ENCODE measurements at places on chromosomes 3 and 15.

GRCh38 chr3:12253516-12254343, 35.1 kb upstream of the PPARG start:
- no peak for DNase-seq

DNA sequence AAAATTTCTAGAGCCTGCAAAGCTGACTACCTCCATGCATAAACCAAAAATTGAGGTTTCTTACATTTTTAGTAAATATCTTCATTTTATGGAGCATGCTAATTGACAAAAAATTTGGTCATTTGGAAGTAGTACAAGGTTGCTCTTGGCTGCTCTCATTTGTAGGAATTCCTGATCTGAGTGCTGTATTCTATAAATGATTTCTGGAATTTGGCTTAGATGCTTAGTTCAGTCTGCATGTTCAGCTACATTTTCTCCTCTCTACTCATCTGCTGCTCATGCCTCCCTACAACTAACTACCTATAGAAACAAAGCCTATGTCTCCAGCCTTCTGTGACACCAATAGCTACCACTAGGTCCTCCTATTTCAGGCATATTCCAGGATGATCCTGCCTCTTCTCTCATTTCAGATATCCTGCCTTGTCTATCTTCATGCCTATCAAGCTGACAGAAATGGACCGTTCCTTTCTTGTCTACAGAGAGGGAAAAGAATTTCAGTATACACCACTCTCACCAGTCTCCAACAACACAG, 901.1 kb downstream of the TBL1XR1 start:
- DNase-seq = no peak

- no peak for DNase-seq
Measured at GRCh38 chr15:62986948-62987347, 55.6 kb upstream of the TPM1 start.

GRCh38 chr3:55988905-55989304, 479.4 kb downstream of the ERC2 start:
- DNase-seq = no peak

DNA sequence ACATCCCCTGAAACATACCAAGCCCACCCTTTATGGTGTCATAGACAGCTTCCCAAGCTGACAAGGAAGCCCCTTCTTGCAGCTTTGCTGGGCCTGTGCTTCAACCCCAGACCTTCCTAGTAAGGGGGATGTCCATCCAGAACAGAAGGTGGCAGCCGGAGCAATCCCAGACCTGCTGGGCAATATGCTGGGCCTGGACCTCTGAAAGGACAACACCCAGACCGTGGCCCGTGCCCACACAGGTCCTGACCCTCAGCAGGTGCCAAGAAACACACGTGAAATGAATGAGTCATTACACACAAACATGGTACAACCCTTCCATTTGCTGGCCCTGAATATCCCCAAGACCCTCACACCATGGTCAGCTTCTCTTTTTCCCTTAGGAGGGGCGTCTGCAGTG, 19.8 kb upstream of the VILL start:
- no peak for DNase-seq

GRCh38 chr15:33680336-33680735, 288.0 kb upstream of the CHRM5 start:
- no peak for DNase-seq

- peak; percentile 13 for DNase-seq
Measured at GRCh38 chr15:60795889-60796288, 316.9 kb upstream of the ICE2 start.

DNA sequence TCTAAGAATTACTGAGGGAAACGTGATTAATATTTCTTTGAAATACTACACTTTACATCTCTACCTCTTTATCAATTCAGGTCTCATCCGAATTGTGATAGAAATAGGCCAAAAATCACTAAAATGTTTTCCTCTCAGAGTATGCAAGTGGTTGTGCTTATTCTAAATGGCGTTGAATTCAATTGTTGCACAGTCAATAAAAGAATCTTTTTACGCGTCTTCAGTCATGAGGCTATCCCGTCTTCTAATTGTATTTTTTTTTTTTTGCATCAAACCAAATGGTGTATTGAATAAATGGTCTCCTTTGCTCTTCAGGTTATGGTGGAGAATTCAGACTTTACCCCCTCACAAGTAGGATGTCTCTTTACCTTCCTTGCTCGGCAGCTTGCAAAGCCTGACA, 112.6 kb downstream of the VPS8 start:
- no peak for DNase-seq

DNA sequence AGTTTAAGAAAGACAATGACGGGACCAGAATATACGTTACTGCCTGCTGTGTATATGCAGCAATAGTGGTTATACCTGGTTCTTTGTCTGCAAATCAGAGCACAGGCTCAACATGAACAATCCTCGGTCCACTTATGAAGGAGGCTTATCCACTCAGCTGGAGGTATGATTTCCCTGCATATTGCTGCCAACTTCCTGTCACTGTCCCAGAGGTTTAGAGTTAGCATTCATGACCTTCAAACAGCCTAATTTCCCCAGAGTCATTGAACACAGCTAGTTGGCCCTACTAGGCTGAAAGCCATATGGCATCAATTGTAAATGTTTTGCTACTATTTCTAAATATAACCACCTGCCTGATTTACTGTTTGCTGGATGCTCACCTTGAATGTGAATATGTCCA, 224.9 kb upstream of the ZNF717 start:
- no peak for DNase-seq

DNA sequence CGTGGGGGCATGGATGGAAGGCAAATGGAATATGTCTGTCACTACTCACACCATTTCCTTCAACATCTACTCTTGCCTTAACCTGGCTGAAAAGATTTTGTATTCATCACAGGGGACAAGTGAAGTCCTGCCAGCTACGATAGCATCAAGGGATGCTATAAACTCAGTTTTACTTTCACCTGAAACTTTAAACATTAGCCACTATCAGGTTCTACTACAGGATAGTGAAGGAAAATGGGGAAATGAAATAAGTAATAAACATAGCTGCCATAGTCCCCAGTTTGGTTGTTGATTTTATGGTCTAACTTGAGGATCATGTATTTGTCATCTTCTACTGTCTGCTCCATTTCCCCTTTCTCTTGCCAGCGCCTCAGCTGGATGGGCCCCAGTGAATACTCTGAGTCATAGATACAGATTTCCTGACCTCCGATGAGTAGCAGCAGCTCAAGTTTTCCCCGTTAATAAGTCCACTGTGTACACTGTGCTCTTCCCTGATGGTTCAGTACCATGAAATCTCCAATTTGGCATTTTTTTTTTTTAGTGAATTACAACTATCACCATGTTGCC, 338.2 kb upstream of the SLCO3A1 start:
- DNase-seq = peak; percentile 9

- DNase-seq = no peak
Measured at GRCh38 chr3:134847349-134847748, 52.3 kb downstream of the EPHB1 start.

- no peak for DNase-seq
Measured at GRCh38 chr3:8603115-8603710, 41.4 kb downstream of the SSUH2 start.

- no peak for DNase-seq
Measured at GRCh38 chr3:65030014-65030627, 342.3 kb upstream of the ADAMTS9 start.

GRCh38 chr3:29936054-29936453, 655.2 kb downstream of the RBMS3 start:
- DNase-seq = no peak

- DNase-seq = peak; percentile 45
Measured at GRCh38 chr3:196563721-196564225, 4.6 kb downstream of the WDR53 start.

DNA sequence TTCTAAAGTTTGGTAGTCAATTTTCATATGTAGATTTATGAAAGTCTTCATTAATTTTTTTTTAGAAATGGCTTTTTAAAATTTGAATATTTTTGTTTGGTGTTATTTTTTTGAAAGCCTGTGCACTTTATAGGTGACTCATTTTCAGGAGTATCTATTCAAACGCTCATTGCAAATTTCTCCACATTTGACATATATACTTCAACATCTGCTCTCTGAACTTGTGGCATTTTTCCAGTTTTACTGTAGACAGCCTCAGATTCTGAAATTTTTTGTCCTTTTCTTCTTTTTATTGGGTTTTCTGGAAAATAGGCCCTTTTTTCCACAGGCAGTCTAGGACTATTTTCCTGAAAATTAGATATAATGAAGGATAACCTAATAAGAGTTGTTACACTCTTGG, 396.6 kb downstream of the RBMS3 start:
- no peak for DNase-seq

DNA sequence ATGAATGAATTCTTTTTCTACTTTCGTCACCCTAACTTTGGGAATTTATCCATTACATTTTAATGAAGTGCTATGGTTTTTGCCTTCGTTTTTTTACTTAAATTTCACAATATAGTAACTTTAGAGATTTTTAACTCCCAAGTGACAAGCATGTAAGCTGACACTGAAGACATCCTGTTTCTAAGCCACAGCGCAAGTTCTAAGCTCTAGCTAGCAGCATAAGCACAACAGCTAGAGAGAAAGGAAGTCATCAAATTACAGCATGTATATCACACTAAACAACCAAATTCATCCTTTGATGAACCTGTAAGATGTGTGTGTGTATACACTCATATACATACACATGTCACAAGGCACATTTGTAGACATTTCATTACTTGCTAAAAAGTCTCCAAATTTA, 119.3 kb downstream of the P3H2 start:
- no peak for DNase-seq

GRCh38 chr3:139477710-139478640, 1.7 kb upstream of the RBP2 start:
- no peak for DNase-seq

DNA sequence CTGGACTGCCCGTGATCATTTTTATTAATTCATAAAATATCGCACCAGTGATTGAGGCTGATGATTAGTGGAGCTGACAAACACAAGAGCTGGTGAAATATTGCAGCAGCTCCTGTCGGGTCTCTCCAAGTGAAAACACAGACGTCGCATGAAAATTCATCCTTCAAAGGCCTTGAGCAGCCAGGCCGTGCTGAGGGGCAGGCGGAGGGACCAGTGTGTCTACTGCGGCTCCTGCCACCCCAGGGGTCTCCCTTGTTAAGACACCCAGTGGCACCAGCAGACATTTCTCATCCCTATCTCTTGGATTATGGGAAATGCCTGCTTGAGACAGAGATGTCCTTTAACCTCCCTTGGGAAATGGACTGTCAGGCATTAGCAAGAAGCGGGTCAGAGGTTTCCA, 289.4 kb upstream of the TLE3 start:
- DNase-seq = no peak

GRCh38 chr3:187878772-187879518, 133.7 kb upstream of the BCL6 start:
- DNase-seq = no peak

DNA sequence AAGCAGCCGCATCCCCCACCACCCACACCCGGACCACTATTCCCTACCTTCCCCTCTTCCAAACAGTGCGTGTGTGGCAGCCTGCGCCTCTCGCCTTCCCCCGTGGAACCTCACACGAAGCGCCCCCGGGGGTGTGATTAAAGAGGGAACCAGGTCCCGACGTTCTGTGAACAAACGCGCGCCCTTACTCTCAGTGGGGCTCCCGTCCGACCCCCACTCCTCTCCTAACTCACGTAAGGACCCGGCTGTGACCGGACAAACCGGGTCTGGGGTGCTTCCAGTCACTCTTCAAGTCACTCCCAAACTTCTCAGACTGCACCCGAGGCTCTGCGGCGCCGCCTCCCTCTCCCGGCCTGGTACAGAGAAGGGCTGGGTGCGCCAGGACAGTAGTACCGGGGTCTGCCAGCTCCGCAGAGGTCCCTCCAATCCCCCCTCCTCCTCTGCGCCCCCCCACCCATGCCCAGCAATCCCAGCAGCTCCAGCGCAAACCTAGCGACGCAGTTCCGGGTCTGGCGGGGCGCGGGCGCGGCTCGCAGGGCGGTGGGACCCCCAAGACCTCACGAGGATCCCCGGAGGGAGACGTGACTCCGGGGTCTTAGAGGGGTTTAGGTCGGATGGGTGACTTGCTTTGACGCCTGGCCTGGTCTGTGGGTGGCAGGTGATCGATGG, 574 bp downstream of the DUOXA1 start:
- no peak for DNase-seq

GRCh38 chr3:188686324-188686723, 485.4 kb upstream of the TPRG1 start:
- no peak for DNase-seq

- no peak for DNase-seq
Measured at GRCh38 chr3:128076483-128077201, 24.4 kb downstream of the SEC61A1 start.

DNA sequence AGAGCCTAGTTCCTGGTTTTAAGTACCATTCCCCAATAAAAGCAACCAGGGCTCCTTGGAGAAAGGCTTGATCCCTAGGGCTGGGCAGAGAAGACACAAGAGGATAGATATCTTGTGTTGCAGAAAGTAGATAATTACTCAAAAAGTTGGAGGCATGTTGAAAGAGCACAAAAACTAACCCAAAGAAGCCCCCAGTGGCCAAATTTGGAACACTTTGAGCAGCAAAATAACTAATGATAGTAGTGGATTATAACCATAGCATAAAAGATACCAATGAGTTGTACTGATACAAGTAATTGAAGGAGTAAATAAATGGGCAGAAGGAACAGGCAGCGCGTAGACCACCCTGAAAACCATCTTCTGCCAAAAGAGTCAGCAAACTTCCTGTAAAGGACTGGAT, 12.0 kb downstream of the EXOSC7 start:
- no peak for DNase-seq

GRCh38 chr3:125116311-125117080, 60.7 kb upstream of the HEG1 start:
- DNase-seq = no peak

Measured in CD4-positive, alpha-beta T cell treated with Interleukin-1 beta for 1 hour (primary cell).